ENCODE measurements at places on chromosomes 1 and 21.

GRCh38 chr1:75083223-75083622, 51.0 kb upstream of the LHX8 start:
- H3K27me3 ChIP-seq = peaks cover 7% of the 10 kb centered on the region
- no peak overlapping the region for H3K4me3 ChIP-seq
- no peaks in the 10 kb centered on the region for H3K36me3 ChIP-seq
- no peak overlapping the region for H3K27ac ChIP-seq

GRCh38 chr1:32716312-32717148, 14.0 kb upstream of the SYNC start:
- no peak overlapping the region for H3K4me3 ChIP-seq
- no peak overlapping the region for H3K27ac ChIP-seq
- peaks cover 9% of the 10 kb centered on the region for H3K4me1 ChIP-seq
- no peak for DNase-seq
- no peaks in the 10 kb centered on the region for H3K36me3 ChIP-seq
- H3K27me3 ChIP-seq = peaks cover 2% of the 10 kb centered on the region

GRCh38 chr1:9651565-9652378, at the start of gene PIK3CD:
TSS of gene PIK3CD (plus strand) at chr1:9651731. CDS start at chr1:9710456, 58,725 bp downstream.
- peak within 1 kb of the TSS; percentile 100 for H3K4me3 ChIP-seq
- no peak for DNase-seq
- H3K27me3 ChIP-seq = no peaks in the 10 kb centered on the region
- peak within 1 kb of the TSS; percentile 98 for H3K27ac ChIP-seq

- H3K27ac ChIP-seq = no peak overlapping the region
- no peak overlapping the region for H3K4me3 ChIP-seq
- H3K27me3 ChIP-seq = no peaks in the 10 kb centered on the region
- no peak for DNase-seq
These were observed 373.4 kb downstream of the LMX1A start for GRCh38 chr1:164983023-164983650.

DNA sequence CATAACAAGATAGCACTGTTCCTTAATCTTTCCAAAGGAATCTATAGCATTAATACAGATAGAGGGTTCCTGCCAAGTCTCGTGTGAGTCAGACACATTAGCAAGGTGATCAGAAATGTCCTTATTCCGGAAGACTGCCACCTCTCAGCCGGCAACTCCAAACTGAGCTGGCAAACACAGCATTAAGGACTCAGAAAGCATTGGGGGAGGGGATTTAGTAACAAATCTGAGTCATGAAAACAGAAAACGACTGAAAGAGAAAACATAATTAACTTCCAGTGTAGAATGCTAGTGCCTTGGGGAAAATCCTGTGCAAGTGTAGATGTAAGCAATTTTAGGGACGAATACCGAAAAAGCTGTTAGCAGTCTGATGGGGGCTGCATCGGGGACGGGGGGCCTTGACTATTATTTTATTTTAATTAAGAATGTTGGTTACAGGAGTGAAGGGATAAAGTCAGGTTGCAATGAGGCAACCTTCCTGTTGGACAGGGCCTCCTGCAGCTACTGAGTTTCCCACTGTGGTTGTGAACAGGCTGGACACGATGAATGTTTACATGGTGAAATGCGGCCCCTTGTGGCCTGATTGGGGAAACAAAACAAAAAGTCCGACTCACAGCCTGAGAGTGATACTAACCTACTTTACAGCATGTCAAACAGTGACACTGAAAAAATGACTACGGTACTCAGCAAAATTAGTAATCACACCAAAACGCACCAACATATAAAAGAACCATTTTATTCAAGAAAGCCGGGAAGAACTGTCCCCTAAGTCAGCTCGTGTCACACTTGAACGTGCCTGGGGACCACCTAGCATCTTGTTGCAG, 20.7 kb downstream of the MIS18A start:
- peak; percentile 33 for DNase-seq
- H3K4me3 ChIP-seq = no peak overlapping the region
- no peaks in the 10 kb centered on the region for H3K36me3 ChIP-seq
- peaks cover 11% of the 10 kb centered on the region for H3K27me3 ChIP-seq
- no peak overlapping the region for H3K27ac ChIP-seq
- peaks cover 3% of the 10 kb centered on the region for H3K4me1 ChIP-seq

DNA sequence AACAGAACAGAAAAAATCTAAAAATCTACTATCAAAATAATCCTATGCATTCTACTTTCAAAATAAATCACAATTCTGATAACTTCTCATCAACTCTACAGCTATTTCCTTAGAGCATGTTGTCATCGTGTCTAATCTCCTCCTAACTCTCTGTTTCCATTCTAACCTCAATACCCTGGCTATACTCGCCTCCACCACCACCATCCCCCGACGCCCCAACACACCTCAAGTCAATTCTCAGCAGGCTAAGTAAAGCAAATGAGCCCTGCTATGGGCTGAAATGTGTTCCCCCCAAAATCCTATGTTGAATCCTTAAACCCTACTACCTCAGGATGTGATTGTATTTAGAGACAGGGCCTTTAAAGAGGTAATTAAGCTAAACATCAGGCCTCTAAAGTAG, 34.6 kb downstream of the NRDC start:
- no peak overlapping the region for H3K27ac ChIP-seq
- peaks cover 21% of the 10 kb centered on the region for H3K36me3 ChIP-seq
- peaks cover 24% of the 10 kb centered on the region for H3K4me1 ChIP-seq
- H3K27me3 ChIP-seq = no peaks in the 10 kb centered on the region
- DNase-seq = no peak

- no peaks in the 10 kb centered on the region for H3K36me3 ChIP-seq
- DNase-seq = no peak
- no peaks in the 10 kb centered on the region for H3K27me3 ChIP-seq
- no peak overlapping the region for H3K27ac ChIP-seq
These were observed 35.4 kb downstream of the TRIT1 start for GRCh38 chr1:39847940-39848339.

- H3K4me3 ChIP-seq = peak overlapping the region; percentile 100
- no peak for DNase-seq
- H3K27me3 ChIP-seq = peaks cover 42% of the 10 kb centered on the region
- H3K27ac ChIP-seq = peak overlapping the region; percentile 49
These were observed 791 bp upstream of the PIK3R3 start for GRCh38 chr1:46133181-46133658.

DNA sequence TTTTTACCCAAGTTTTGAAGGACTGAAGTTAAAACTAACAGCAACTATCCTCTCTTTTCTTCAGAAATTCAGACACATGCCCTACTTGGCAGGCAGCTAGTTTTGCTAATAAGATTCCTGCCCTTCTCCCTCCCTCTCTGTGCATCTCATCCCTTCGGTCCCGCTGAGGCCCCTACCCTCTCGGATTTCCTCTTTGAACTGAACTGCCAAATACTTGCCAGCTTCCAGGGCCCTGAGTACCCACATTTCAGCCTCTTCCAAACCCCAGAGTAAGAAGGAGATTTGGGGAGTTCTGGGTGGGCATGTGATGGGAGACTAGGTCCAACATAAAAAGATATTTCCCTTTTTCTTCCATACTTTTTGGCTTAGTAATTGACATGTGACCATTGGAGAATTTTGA, 116.5 kb upstream of the JUN start:
- no peak overlapping the region for H3K27ac ChIP-seq
- DNase-seq = no peak
- H3K4me3 ChIP-seq = no peak overlapping the region
- H3K27me3 ChIP-seq = no peaks in the 10 kb centered on the region
- peaks cover 40% of the 10 kb centered on the region for H3K4me1 ChIP-seq

GRCh38 chr1:166129006-166129405, 37.8 kb downstream of the FAM78B start:
- H3K27ac ChIP-seq = no peak overlapping the region
- no peaks in the 10 kb centered on the region for H3K4me1 ChIP-seq
- no peak overlapping the region for H3K4me3 ChIP-seq
- no peaks in the 10 kb centered on the region for H3K36me3 ChIP-seq
- peaks cover 3% of the 10 kb centered on the region for H3K27me3 ChIP-seq

- no peak overlapping the region for H3K27ac ChIP-seq
- peaks cover 10% of the 10 kb centered on the region for H3K4me1 ChIP-seq
- H3K4me3 ChIP-seq = no peak overlapping the region
- peaks cover 76% of the 10 kb centered on the region for H3K36me3 ChIP-seq
These were observed 55.8 kb upstream of the GPR88 start for GRCh38 chr1:100482167-100482566.

GRCh38 chr1:178031856-178032320, 62.0 kb upstream of the RASAL2 start:
- H3K4me1 ChIP-seq = no peaks in the 10 kb centered on the region
- no peak for DNase-seq
- no peaks in the 10 kb centered on the region for H3K36me3 ChIP-seq
- no peak overlapping the region for H3K27ac ChIP-seq

DNA sequence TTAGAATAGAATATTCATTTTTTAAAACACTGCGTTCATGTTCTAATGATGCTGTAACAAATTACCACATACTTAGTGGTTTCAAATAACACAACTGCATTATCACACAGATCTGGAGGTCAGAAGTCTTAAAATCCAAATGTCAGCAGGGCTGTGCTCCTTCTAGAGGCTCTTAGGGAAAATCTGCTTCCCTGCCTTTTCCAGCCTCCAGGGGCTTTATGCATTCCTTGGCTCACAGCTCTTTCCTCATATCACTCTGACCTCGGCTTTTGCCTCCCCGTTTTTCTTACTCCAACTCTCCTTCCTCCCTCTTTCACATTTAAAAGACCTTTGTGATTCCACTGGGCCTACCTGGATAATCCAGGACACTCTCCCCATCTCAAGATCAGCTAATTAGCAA, 18.6 kb upstream of the FMN2 start:
- H3K27ac ChIP-seq = no peak overlapping the region
- H3K4me1 ChIP-seq = no peaks in the 10 kb centered on the region
- no peaks in the 10 kb centered on the region for H3K27me3 ChIP-seq

- H3K4me1 ChIP-seq = no peaks in the 10 kb centered on the region
- H3K36me3 ChIP-seq = no peaks in the 10 kb centered on the region
- H3K27ac ChIP-seq = no peak overlapping the region
- H3K4me3 ChIP-seq = no peak overlapping the region
These were observed 19.2 kb upstream of the BACE2 start for GRCh38 chr21:41148798-41149197.

DNA sequence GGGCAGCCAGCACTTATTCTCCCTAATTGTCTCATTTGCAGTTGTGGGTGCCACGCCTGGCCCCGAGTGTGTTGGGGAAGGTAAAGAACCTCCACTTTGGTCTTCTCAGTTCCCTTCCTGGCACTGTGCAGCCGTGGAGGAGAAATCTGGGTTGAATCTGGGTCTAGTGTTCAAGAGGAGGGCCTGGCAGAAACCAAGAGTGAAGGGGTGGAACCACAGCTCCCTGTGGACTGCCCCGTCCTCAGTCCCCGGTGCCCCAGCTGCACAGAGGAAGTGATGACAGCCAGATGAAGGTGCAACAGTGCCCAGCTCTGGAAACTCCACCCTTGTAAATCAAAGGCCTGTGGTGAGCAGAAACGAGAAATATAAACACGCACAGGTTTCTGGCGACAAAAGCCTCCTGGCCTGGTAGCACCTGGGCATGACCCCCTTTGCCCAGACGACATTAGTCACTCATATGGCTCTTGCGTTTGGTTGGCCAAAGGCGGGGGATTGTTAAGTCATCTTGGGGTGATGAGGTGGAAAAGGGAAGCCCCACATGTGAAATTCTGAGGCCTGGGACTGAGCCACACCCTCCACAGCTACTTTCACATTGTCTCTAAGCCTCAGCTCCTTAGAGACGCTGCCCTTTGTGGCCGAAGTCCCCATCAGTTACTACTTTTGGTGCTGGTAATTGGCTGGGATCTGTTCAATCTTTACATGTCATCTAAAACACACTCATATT, 4.2 kb upstream of the ECE1 start:
- no peaks in the 10 kb centered on the region for H3K27me3 ChIP-seq
- peaks cover 76% of the 10 kb centered on the region for H3K4me1 ChIP-seq
- H3K36me3 ChIP-seq = peaks cover 2% of the 10 kb centered on the region
- peak; percentile 94 for DNase-seq
- peak overlapping the region; percentile 99 for H3K27ac ChIP-seq

DNA sequence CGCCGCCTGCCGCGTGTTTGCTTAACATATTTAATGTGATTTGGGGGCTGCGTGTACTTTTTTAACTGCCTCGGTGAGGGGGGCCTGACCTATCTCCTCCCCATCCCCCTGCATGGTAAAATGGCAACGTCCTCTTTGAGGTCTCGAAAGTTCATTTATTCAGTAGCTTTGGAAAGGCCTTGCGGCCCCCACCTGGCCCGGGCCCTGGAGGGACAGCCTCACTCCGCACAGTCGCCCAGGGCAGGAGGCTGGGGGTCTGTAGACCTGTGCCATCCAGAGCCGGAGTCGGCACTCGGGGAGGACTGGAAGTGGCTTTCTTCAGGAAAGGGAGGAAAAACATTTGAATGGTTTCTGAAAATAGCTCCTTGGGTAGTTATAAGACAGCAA, 38.0 kb upstream of the ACTRT2 start:
- H3K4me1 ChIP-seq = no peaks in the 10 kb centered on the region
- no peak overlapping the region for H3K4me3 ChIP-seq
- H3K27me3 ChIP-seq = no peaks in the 10 kb centered on the region
- no peak overlapping the region for H3K27ac ChIP-seq
- no peak for DNase-seq

DNA sequence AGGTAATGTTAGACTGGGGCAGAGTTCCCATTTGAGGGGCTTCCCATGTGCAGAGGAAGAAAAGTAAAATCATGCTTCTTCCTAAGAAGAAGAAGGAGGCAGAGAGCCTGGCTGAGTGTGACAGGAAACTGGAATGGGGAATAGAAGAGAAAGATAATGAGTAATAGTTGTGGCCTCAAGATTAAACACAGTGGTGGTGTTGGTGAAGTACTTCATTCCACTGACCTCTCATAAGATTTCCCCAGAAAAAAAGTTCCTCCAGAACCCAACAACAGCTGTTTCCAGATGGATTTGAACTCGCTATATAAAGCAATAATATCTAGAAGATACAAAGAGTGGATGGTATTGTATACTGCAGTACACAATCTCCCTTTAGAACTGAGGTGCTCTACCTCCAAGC, 13.0 kb downstream of the RGS1 start:
- no peaks in the 10 kb centered on the region for H3K36me3 ChIP-seq
- no peaks in the 10 kb centered on the region for H3K4me1 ChIP-seq
- H3K4me3 ChIP-seq = no peak overlapping the region
- no peak overlapping the region for H3K27ac ChIP-seq
- H3K27me3 ChIP-seq = peaks cover 11% of the 10 kb centered on the region

DNA sequence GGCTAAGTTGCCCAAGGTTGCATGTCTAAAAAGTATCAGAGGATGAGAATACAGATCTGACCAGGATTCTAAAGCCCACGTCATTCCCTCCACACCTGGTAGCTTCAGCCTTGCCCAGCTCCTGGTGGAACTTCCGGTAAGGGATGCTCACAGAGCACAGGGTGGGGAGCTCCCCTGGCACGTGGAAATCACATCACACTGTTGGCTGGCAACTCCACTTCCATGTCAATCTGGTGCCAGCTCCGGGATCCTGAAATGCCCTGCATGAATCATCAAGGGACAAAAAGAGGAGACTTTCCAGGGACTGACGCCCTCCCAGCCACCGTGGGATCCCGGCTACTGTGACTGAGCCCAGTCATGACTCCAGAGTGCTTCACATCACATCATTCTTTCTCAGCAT, 12.4 kb upstream of the BCAR3 start:
- H3K36me3 ChIP-seq = no peaks in the 10 kb centered on the region
- H3K4me3 ChIP-seq = no peak overlapping the region
- no peaks in the 10 kb centered on the region for H3K4me1 ChIP-seq
- H3K27ac ChIP-seq = no peak overlapping the region

Measured in naive thymus-derived CD8-positive, alpha-beta T cell (primary cell).